Esophagus squamous epithelium (tissue), 5 donors: ENCODE measurements at places on chromosomes 6 and 20.

GRCh38 chr6:169931261-169931660 lies 179.8 kb downstream of the ERMARD start:
- H3K27ac ChIP-seq, result no peak overlapping the region
- H3K4me3 ChIP-seq, result no peak overlapping the region
- no peaks in the 10 kb centered on the region for H3K27me3 ChIP-seq
- H3K36me3 ChIP-seq, result no peaks in the 10 kb centered on the region
- H3K4me1 ChIP-seq, result no peaks in the 10 kb centered on the region

DNA sequence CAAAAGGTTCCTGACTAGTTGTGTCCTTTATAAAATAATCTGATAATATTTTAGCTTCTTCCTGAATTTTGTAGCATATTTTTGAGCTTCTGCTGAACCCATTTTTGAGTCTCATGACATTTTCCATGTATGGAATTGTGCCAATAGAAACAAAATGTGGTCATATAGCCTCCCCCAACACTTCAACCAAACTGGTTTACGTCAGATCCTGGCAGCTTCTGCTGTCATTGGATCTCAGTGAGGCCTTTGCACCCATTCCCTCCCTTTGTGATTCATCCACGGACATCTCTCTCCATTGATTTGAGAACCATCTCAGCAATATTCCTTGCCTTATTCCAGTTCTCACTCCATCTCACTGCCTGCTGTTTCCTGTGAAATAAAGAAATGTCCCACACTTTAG lies 166.0 kb upstream of the PROKR2 start:
- H3K27me3 ChIP-seq, result no peaks in the 10 kb centered on the region
- no peak overlapping the region for H3K27ac ChIP-seq
- H3K36me3 ChIP-seq, result no peaks in the 10 kb centered on the region
- DNase-seq, result no peak
- H3K4me3 ChIP-seq, result no peak overlapping the region

DNA sequence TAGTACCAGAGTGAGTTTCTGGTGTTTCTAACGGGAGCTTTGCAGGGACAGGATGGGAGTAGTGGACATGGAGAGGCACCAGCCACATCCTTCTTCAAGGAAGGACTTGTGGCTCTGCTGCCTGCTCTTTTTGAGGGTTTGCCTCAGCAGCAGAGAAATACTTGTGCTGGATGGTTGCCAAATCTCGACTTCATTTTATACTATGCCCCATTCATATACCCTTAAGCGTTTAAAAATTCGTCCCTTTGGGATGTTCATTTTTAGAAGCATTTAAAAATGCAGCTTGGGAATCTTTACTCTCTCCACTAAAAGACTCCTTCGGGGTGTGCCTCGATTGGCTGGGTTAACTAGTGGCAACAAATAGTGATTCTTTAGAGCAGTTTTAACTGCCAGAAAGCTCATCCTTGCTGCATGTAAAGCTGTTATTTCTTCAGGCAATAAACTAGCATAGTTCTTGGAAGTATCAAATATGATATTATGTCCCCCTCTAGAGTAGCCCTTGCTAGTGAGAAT lies 126.5 kb upstream of the B3GAT2 start:
- DNase-seq, result no peak
- no peaks in the 10 kb centered on the region for H3K27me3 ChIP-seq
- peaks cover 13% of the 10 kb centered on the region for H3K4me1 ChIP-seq
- H3K36me3 ChIP-seq, result no peaks in the 10 kb centered on the region
- no peak overlapping the region for H3K27ac ChIP-seq

GRCh38 chr20:7410150-7410549 lies 530.1 kb downstream of the HAO1 start:
- no peaks in the 10 kb centered on the region for H3K4me1 ChIP-seq
- H3K27me3 ChIP-seq, result no peaks in the 10 kb centered on the region
- H3K4me3 ChIP-seq, result no peak overlapping the region
- DNase-seq, result no peak
- H3K27ac ChIP-seq, result no peak overlapping the region

- no peaks in the 10 kb centered on the region for H3K4me1 ChIP-seq
- no peak overlapping the region for H3K27ac ChIP-seq
- no peaks in the 10 kb centered on the region for H3K36me3 ChIP-seq
- H3K4me3 ChIP-seq, result no peak overlapping the region
- DNase-seq, result no peak
These were observed 414.6 kb downstream of the CDH26 start for GRCh38 chr20:60372822-60373221.

DNA sequence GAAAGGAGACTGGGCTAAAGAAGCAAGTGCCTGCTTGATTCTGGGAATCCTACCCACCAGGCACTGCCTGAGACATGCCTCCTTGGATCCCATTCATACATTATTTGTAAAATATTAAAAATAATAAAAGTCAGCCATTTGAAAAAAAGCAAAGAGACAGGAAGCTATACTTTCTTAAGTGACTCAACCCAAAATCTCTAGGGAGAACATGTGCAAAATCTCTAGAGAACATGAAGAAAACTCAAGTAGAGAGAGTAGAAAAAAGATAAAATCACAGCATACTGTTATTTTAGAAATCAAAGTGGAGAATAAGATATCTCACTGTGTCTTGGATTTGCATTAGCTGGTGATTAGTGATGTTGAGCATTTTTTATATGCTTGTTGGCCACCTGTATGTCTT lies 197.2 kb upstream of the GGTLC1 start:
- no peak overlapping the region for H3K27ac ChIP-seq
- H3K27me3 ChIP-seq, result no peaks in the 10 kb centered on the region
- no peaks in the 10 kb centered on the region for H3K36me3 ChIP-seq
- no peak overlapping the region for H3K4me3 ChIP-seq

- no peaks in the 10 kb centered on the region for H3K27me3 ChIP-seq
- H3K4me3 ChIP-seq, result no peak overlapping the region
- no peaks in the 10 kb centered on the region for H3K36me3 ChIP-seq
These were observed 224.3 kb upstream of the TSHZ2 start for GRCh38 chr20:52747845-52748284.

DNA sequence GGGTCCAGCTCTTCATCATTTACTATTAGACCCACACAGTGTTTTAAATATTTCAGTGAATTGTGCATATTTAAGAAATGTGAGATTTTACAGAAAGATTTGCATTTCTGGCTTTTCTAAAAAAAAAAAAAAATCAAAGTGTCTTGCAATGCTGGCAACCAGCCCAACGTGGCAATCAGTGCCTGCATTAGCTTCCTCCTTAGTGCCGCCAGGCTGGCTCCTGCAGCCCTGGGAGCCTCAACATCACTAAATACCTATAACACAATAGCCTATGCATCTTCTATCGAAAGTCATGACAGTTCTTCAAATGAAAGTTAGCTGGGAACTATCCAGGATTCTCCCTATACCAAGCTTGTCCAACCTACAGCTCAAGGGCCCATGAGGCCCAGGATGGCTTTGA lies 9.4 kb upstream of the CD93 start:
- no peaks in the 10 kb centered on the region for H3K36me3 ChIP-seq
- H3K27me3 ChIP-seq, result no peaks in the 10 kb centered on the region
- no peak for DNase-seq
- H3K4me3 ChIP-seq, result no peak overlapping the region
- peaks cover 92% of the 10 kb centered on the region for H3K4me1 ChIP-seq

GRCh38 chr20:39474879-39475278 lies 512.7 kb downstream of the DHX35 start:
- no peaks in the 10 kb centered on the region for H3K4me1 ChIP-seq
- no peak for DNase-seq
- no peaks in the 10 kb centered on the region for H3K27me3 ChIP-seq
- no peak overlapping the region for H3K27ac ChIP-seq

DNA sequence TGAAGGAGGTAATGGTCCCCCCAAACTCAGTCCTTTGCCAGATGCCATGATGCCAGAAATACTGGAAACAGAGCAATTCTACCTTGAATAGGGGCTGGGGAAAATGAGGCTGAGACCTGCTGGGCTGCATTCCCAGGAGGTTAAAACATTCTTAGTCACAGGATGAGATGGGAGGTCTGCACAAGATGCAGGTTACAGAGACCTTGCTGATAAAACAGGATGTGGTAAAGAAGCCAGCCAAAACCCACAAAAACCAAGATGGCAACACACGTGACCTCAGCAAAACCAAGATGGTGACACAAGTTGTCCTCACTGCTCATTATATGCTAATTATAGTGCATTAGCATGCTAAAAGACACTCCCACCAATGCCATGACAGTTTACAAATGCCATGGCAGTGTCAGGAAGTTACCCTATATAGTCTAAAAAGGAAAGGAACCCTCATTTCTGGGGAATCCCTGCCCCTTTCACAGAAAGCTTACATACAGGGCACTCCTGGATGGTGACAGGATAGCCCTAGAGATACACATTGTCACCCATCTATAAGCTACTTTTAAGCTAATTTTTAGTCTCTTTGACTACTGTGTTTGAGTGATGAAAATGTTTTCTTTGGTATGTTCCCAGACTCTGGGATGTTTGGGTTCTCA lies 979.7 kb downstream of the TBC1D32 start:
- no peak overlapping the region for H3K27ac ChIP-seq
- DNase-seq, result no peak
- no peak overlapping the region for H3K4me3 ChIP-seq
- no peaks in the 10 kb centered on the region for H3K4me1 ChIP-seq
- H3K27me3 ChIP-seq, result no peaks in the 10 kb centered on the region

DNA sequence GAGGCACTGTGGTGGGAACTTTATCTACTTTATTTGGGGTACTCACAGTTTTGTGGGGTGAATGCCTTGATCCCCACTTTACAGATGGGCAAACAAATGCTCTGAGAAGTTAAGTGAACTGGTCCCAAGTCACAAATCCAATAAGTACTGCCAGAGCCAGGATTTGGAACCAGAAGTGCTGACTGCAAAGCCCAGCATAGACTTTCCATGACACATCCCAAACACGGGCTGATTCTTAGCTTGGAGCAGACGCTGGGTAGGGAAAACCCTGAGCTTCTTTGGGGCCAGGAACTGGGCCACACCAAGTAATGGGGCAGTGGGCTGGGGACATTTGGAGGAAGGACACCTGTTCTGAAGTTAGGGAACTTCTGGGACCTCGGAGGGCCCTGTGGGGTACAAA lies 20.3 kb downstream of the RIN2 start:
- peaks cover 63% of the 10 kb centered on the region for H3K4me1 ChIP-seq
- peak overlapping the region; percentile 56 for H3K27ac ChIP-seq
- DNase-seq, result no peak

DNA sequence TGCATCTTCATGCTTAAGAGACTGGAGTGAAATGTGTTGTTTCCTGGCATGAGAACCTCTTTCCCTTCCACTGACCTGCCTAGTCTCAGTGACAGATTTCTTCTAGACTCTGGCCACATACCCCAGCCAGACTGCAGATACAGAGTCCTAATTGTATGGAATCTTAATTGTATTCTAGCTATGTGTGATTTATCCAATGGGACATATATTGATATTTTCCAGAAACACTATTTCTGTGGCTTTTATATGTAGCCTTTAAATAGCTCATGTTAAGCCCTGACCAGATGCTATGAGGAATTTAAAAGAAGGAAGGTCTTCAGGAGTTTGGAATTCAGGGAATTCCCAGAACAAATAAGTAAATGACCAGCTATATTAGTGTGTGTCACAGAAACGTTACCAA lies 99.0 kb downstream of the FIG4 start:
- H3K36me3 ChIP-seq, result peaks cover 41% of the 10 kb centered on the region
- peaks cover 27% of the 10 kb centered on the region for H3K4me1 ChIP-seq
- no peak overlapping the region for H3K4me3 ChIP-seq
- no peak overlapping the region for H3K27ac ChIP-seq
- DNase-seq, result no peak

DNA sequence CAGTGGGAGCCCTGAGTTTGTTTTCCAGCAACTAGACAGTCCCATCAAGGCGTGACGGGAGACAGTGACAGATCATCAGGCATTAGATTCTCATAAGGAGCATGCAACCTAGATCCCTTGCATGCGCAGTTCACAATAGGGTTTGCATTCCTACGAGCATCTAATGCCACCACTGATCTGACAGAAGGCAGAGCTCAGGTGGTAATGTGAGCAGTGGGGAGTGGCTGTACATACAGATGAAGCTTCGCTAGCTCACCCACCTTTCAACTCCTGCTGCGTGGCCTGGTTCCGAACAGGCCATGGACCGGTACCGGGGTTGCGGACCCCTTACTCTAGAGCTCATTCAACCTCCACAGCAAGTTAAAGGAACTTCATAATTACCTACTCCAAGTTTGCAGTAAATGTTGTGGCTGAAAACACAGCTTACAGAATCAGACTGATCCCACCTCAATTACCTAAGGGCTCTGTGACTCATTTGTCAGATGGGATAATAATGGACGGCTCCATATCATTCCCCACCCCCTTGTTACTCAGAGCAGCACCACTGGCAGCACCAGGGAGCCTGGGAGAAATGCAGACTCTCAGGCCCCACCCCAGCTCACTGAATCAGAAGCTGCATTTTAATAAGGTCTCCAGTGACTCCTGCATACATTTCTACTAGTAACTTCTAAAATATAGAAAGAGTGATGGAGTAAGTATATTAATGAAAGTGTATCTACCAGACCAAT lies 15.7 kb downstream of the PXMP4 start:
- H3K36me3 ChIP-seq, result peaks cover 31% of the 10 kb centered on the region
- no peaks in the 10 kb centered on the region for H3K4me1 ChIP-seq
- no peak for DNase-seq
- no peaks in the 10 kb centered on the region for H3K27me3 ChIP-seq

GRCh38 chr6:19538096-19538495 lies 299.1 kb upstream of the ID4 start:
- H3K36me3 ChIP-seq, result no peaks in the 10 kb centered on the region
- H3K4me3 ChIP-seq, result no peak overlapping the region
- peaks cover 46% of the 10 kb centered on the region for H3K4me1 ChIP-seq
- H3K27ac ChIP-seq, result peak overlapping the region; percentile 55
- no peak for DNase-seq
- no peaks in the 10 kb centered on the region for H3K27me3 ChIP-seq

GRCh38 chr6:104509355-104509754 lies 350.4 kb downstream of the HACE1 start:
- H3K4me1 ChIP-seq, result no peaks in the 10 kb centered on the region
- no peaks in the 10 kb centered on the region for H3K36me3 ChIP-seq
- H3K4me3 ChIP-seq, result no peak overlapping the region

GRCh38 chr6:64990652-64991304 lies 716.2 kb downstream of the EYS start:
- no peak overlapping the region for H3K4me3 ChIP-seq
- no peak overlapping the region for H3K27ac ChIP-seq
- H3K4me1 ChIP-seq, result no peaks in the 10 kb centered on the region
- no peaks in the 10 kb centered on the region for H3K36me3 ChIP-seq
- no peak for DNase-seq

DNA sequence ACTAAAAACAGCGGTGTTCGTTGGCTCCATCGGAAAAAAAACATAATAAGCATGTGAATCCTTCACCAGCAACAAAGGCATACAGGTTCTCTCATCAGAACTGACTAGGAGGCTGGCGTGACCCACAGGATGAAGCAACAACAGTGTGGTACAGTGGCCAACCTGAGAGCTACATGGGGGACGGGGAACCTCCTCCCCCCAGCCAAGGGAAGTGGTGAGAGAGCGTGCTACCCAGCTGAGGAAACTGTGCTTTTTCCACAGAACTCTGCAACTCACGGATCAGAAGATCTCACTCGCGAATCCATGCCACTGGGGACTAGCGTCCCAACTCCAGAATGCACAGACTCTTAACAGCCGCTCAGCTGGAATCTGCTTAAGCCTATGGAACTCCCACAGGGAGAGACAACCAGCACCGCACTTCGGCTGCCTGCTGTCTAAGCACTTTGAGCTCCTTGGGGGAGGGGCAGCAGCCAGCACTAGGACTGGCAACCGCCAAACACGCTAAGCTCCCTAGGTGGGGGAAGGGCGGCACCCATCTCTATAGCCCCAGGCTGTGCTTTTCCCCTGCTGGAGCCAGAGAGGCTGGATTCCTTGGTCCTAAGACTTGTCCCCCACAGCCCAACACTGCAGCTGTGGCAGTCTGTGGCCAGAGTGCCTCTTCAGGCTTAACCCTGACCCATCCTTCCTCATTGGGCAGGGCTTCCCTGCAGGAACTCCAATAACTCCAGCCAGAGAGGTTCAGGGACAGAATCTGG lies 538.3 kb upstream of the BTBD3 start:
- DNase-seq, result no peak
- H3K27ac ChIP-seq, result no peak overlapping the region
- H3K4me3 ChIP-seq, result no peak overlapping the region
- H3K27me3 ChIP-seq, result no peaks in the 10 kb centered on the region
- peaks cover 60% of the 10 kb centered on the region for H3K4me1 ChIP-seq
- no peaks in the 10 kb centered on the region for H3K36me3 ChIP-seq
